ENCODE measurements at places on chromosomes 5 and 9.

DNA sequence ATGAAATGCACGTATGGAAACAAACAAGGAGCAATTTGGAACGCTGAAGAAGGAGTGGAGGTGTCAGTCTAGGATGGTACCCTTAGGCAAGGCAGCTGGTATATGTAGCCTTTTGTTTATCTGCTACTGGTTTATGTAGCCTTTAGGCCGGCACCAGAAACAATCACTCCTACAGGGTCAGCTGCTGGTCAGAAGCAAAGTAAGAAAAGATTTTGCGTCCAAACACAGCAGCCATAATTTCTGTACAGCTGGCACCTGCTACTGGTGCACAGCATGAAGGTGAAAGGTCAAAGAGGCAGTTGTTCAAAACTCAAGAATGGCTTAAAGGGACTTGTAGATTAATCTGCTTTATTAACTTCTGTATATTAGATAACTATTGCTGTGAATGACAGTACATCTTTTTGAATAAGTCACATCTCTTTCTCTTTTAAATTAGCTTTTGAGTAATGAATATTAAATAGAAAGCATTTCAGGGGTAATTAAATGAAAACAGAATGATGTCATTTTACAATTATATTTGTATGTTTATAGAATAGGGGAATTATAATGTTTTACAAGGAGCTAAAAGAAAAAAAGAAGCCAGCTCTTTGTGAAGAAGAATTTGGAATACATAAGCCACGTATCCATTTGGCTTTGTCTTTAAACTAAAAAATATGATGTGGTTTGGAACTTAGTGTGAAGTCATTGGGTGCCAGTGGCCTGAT is 33.1 kb upstream of the TLX3 start:
- DNase-seq, result no peak

GRCh38 chr9:3807601-3808000 is 281.8 kb upstream of the RFX3 start:
- no peak for DNase-seq

DNA sequence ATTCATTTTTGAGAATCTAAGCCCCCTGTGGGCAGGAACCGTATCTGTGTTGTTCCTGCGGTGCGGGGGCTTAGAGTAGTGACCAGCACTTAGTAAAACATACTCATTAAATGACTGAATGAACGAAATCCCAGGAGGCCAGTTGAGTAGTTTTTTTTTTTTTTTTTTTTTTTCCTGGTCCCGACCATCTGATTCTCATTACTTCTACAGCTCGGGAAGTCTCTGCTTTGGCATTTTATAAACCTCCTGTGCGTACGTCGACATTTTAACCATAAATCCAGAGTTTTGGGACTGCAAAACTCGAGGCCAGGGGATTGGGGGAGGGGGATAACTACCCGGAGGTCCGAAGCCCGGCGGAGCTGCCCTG is 31.5 kb upstream of the SPRY4 start:
- DNase-seq, result peak; percentile 57

GRCh38 chr5:6376974-6377520 is 1.3 kb downstream of the MED10 start:
- DNase-seq, result no peak

DNA sequence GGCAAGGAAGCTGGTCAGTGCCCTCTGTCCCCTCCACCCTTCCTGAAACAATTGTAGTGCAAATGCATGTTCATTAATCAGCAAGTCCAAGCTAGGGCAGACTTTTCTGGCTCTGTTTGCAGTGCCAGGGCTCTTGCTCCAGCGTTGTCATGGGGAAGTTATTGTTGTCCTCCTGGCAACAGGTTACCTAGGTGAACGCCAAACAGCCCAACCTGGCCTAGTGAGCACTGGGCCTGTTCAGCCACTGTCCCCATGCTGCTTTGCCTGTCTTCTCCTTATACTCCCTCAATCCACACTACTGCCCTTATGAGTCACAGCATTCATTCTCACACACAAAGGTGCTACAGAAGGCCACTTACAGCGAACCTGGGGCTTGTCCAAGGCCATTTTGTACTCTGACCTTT is 34.5 kb upstream of the GLIS3 start:
- DNase-seq, result no peak

DNA sequence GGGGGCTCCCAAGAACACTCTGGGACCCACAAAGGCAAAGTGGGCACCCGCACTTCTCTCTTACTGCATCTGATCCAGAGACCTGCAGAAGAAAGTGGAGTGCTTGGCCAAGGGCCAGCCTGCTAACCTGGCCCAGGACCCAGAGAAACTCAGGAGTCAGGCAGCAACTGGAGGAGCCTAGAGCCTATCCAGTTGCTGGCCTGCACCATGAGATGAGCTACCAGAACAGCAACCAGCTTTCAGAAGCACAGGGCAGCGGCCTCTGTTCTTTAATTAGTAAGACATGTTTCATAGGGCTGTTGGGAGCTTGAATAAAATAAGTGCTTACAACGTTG is 298.3 kb downstream of the GADD45G start:
- no peak for DNase-seq

DNA sequence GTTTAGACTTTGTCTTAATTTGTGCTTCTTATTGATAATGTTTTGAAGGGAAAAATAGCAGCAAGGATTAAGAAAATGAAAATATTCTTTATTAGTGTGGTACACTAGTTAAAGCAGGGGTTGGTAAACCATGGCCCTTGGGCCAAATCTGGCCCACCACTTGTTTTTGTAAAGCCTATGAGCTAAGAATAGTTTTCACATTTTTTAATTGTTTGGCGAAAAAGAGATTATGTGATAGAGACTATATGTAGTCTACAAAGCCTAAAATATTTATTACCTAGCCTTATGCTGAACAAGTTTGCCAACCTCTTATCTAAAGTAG is 57.2 kb downstream of the KCNN2 start:
- no peak for DNase-seq

DNA sequence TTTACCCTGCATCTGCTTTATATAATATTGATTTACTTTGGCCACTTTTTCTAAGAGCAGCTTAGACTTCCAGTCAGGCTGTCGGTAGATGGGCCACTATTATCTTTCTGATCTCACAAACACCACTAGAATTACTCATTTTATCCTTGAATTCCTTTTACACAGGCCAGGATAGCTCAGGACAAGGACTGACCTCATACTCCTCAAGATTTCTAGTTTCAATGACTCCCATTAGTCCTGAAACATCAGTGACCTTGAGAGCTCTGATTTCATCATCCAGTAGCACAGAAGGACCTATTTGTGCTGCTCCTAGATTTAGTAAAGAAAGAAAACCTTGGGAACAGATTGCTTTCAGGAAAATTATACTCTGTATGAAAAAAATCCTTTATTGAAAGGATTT is 727.9 kb upstream of the PTPRD start:
- no peak for DNase-seq

- no peak for DNase-seq
Observed at GRCh38 chr5:1299511-1299850, 4.6 kb upstream of the TERT start.

DNA sequence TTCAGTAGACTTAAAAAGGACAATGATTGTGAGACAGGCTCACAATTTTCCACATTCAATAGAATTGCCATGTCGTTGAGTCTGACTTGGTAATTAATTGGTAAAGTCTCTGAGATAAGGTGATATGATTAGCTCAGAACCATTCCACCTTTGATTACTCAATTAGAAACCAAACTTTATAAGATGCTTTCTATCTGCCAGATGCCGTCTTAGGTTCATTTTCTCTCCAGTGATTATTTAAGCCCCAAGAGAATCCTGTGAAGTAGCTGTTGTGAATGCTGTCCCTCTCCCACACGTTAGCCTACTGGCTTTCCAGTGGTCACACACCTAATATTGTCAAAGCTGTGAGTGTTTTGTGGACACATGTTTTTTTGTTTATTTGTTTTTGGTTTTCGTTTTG is 528.9 kb upstream of the ZNF462 start:
- DNase-seq, result no peak

DNA sequence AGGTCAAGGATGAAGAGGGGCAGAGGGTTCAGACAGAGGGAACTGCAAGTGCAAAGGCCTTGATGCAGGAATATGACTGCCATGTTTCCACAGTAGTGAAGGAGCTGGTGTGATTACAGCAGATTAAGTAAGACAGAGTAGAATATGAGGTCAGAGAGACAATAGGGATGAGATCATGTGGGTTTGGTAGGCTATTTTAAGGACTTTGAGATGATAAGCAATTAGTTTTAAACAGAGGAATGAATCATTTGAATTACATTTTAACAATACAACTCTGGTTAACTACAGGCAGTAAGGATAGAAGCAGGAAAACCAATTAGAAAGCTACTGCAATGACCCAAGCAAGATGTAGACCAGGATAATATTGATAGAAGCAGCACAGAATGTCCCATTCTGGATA is 7.7 kb downstream of the CENPK start:
- no peak for DNase-seq

DNA sequence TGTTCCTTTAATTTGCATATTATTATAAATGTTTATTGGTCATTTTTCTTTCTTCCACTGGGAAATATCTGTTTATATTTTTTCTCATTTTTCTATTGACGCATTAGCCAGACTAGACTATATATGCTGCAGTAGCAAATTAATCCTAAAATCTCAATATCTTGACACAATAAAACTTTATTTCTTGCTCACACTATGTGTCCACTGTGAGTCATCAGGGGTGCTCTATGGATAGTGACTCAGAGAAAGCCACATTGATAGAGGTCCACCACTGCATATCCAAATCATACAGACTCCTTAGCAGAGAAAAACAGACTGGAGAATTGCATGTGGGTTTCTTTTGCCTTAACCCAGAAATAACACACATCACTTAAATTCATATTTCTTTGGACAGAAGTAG is 20.8 kb downstream of the OR1L3 start:
- DNase-seq, result no peak

DNA sequence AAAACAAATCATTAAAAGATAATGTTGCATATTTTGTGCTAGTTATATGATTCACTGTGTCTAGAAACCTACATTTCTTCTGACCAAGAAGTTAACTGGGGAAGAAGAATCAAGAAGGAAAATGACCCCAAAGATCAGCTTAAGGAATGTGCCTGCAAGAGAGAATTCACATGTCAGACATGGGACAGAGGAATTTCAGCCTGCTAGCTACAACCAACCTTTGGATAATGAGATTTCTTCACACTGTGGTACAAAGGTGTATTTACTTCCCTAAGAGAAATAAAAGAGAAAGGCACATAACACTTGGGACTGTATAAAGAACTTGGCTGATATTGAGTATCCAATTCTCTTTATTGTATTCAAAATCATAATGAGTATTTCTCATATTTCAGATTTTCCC is 39.6 kb upstream of the ELL2 start:
- DNase-seq, result no peak

- DNase-seq, result no peak
Observed at GRCh38 chr5:169176709-169177694, 123.9 kb downstream of the SLIT3 start.

DNA sequence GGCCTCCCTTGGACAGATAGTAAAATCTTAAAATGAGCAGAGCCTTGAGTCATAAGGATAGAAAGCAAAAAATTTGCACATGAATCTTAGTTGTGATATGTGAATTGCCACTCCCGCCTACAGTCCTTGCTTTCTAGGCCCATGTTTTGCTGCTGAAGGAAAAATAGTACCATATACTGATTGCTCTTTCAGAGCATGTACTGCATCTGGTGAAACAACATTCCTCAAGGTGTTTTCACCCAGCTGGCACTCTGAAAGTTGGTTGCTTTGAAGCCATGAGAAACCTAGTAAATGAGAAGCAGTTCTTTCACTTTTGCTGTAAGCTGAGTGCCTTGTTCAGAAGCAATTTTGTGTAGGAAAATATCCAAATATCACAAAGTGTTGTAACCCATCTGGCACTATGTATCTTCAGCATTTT is 10.3 kb downstream of the CDC37L1 start:
- no peak for DNase-seq

- peak; percentile 92 for DNase-seq
Observed at GRCh38 chr9:127336506-127337352, 60.2 kb upstream of the SLC2A8 start.

DNA sequence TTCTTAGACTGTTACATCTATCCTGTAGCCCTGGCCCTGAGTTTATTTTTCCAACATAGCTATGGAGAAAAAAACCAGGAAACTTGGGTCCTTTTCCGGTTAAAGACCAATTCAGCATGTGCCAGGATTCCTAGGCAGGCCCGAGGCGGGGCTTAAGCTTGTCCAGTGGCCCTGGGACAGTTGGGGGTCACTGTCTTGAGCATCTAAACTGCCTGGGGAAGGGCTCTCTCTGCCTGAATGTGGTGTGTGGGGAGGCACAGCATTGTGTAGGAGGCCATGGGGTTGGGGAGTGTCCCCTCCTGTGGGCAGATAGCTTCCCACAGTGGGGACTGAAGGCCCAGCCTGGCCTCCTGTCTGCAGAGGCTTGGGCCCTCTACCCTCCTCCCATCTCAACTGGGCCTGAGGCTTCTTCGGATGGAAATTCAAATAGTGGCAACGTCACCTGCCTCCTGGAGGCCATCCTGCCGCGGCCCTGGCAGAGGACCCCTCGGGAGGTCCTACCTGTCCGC is 88.8 kb downstream of the PHF2 start:
- DNase-seq, result no peak

GRCh38 chr5:178525906-178526732 is 64.1 kb downstream of the COL23A1 start:
- DNase-seq, result no peak

DNA sequence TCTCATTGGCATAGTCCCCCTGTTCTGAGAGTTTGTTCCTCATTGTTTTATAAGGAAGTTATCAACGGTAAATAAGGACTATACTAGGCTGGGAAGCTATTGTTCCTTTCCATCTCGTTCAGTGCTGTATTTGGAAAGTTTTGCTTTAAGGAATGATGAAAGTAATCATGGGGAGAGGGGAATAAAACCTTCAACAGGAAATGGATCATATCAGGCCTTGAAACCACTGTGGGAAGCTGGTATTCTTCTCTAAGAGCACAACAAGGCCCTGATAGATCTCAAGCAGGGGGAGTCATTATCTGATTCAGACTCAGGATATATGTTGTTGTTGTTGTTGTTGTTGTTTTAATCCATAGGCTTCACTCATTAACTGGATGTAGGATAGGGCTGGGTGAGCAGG is 474.5 kb downstream of the ENC1 start:
- DNase-seq, result no peak

Data from stromal cell of bone marrow (primary cell).